Progenitor cell of endocrine pancreas (in vitro differentiated cells): ENCODE measurements at places on chromosomes 6 and 20.

- no peak for DNase-seq
Observed at GRCh38 chr6:51568771-51569170, 518.6 kb downstream of the PKHD1 start.

DNA sequence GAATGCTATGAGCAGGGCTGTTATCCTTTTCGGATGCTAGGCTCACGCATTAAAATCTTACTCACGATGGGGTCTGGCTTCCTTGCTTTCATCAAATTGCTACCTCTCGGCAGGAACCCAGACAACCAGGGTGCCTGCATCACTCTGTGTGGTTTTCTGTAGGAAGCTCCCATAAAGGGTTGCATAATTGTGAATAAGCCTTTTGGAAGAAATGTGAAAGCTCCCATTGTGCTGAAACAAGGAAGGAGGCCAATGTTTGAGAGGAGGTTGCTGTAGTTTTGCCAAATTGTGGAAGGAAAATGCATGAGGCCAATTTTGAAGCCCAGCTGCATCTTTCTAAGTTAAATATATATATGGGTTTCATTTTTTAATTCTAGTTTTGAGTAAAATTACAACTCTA is 615.5 kb downstream of the C6orf118 start:
- DNase-seq = no peak

GRCh38 chr6:7742223-7742785 is 16.4 kb downstream of the BMP6 start:
- no peak for DNase-seq

DNA sequence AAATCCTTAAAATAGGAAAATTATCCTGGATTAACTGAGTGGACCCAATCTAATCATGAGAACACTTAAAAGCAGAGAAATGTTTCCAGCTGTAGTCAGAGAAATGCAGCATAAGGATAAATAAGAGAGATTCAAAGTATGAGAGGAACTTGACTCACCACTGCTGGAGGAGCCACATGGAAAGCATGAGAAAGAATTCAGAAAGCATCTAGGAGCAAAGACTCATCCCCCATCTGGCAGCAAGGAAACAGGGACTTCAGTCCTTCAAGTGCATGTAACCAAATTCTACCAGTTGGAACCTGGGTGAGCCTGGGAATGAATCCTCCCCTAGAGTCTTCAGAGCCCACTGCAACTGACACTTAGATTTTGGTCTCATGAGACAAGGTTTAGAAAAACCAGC is 33.7 kb downstream of the RNF146 start:
- no peak for DNase-seq

- no peak for DNase-seq
Observed at GRCh38 chr20:58417438-58417837, 28.4 kb downstream of the VAPB start.

GRCh38 chr20:63284083-63284440 is 8.9 kb upstream of the COL20A1 start:
- DNase-seq = no peak

DNA sequence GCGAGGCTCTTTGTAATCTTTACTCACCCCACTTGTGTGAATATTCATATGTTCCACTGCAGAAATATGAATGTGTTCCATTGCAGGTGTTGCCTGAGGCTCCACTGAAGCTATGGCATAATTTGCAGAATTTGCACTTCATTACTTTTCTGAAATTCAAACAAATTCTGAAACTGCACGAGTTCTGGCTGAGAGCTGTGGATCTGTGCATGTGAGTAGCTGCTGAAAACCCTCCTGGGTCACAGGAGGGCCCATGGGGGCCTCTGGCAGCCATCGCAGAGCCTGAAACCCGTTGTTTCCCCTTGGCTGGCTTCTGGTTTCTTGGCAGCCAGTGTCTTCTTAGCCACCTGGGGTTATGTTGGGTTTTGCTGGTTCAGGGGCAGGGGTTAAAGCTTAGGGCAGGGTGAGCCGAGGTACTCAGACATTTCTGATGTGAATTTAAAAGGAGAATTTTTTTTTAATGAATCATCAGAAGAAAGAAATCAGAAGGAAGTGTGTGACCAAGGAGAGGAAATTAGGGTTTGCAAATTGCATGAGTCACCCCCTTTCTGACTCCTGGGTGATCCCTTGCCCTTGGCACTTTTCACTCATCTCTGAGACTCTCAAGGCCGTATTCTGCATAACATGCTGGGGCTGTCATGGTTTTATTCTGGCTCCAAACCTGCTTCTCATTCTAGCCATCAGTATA is 40.6 kb downstream of the TOX2 start:
- DNase-seq = no peak

DNA sequence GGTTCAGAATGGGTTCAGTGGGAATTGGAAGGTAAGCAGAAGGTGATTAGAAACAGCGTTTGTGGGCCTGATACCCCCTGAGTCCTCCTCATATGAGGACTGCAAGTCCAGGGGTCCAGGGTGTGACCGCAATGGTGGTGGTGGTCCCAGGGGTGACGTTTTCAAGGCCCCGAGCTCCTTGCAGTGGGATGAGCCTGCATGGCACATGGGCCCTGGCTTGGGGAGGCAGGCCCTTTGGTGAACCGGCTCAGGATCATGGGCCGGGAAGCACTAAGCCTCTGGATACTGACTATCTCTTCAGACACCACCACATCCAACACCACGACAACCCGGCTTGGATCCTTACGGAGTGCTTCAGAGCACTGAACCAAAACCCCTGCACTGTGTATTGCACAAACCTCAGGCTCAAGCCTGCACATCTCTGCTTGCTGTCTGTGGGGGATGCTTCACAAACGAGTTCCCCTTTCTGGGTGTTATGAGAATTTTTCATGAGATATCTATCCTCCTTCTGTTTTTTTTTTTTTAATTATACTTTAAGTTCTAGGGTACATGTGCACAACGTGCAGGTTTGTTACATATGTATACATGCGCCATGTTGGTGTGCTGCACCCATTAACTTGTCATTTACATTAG is 67.9 kb downstream of the STK35 start:
- no peak for DNase-seq

GRCh38 chr6:5055118-5055517 is 30.0 kb upstream of the PPP1R3G start:
- DNase-seq = no peak

GRCh38 chr6:73152966-73153757 is 72.1 kb downstream of the KHDC1L start:
- no peak for DNase-seq

GRCh38 chr20:41552295-41553068 is 65.7 kb downstream of the CHD6 start:
- DNase-seq = no peak

DNA sequence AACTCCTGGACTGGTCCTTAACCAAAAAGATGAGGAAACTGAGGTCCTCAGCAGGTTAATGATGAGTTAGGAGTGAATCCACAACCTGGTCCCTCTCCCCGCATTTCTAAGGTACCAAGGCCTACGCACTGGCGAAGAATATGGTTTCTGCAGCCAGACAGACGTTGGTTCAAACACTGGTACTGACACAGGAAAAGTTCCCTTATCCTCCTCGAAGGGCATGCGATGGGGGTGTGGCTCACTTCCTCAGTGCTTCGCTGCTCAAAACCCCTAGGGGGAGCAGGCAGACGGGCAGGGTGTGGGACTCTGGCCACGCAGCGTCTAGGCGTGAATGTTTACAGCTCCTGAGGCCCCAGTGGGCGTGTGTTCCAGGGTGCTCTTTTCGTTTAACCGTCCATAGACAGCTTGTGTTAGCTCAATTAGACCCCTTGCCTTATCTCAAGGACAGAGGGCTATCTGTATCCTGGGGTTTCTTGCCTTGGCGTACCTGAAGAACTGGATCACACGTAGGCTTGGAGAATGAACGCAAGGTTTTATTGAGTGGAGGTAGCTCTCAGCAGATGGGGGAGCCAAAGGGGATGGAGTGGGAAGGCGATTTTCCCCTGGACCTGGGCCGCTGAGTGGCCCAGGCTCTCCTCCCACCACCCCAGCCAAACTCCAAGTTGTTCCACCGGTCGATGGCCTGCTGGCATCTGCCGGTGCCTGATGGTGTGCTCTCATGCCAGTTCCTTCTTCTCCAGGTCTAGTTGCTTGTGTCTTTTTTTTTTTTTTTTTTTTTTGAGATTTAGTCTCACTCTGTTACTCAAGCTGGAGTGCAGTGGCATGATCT is 31.8 kb upstream of the PTPN1 start:
- no peak for DNase-seq

- no peak for DNase-seq
Observed at GRCh38 chr20:56764671-56765070, 135.6 kb downstream of the TFAP2C start.

DNA sequence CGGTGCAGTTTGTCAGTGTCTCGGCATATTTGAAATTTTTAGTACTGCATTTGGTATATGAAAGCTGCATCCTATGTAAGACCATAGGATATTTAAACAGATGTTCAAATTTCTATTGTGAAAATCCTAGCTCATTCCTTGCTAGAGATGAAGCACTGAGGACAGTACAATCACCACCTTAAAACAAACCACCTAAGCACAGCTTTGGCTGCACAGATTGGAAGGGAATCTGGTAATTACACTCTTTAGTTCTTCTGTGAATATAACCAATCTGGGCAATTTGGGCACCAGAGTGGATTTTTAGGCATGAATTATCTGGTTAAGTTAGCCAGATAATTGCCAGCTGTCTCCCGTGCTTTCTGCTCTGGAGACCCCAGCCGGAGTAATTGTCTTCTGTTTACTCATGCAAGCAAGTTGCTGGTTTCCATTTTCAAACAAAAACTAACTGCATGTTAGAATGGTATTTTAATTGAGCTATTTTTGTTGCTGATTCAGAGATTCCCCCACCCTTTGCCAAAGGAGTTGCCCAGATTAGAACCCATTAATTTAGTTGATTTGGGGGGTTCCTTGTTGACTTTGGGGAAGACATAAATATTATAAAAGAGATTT is 36.9 kb downstream of the E2F3 start:
- no peak for DNase-seq

DNA sequence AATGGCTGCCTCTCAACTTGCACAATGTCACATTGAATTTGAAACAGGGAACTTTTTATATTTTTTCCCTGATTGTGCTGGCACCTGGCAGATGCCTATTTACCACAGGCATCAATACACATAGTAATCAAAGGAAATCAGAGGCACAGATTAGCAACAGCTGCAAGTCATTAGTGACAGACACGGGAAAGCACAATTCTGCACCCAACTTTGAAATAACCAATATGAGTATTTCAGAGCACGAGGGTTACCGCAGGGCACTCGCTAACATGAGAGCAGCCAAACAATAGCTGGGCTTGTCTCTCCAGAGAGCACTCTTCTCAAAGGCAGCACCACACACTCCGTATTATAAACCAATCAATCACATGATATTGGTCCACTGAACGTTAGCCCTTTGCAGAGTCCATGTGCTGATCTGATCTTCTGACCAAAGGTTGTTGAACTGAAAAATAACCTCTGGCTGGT is 149.5 kb downstream of the RNF144B start:
- DNase-seq = no peak

- DNase-seq = no peak
Observed at GRCh38 chr20:63097336-63097831, 90.6 kb upstream of the BHLHE23 start.
